ENCODE measurements at places on chromosomes 6 and 20.

- ATAC-seq: no peak
Observed at GRCh38 chr20:2142649-2143048, 41.0 kb downstream of the STK35 start.

DNA sequence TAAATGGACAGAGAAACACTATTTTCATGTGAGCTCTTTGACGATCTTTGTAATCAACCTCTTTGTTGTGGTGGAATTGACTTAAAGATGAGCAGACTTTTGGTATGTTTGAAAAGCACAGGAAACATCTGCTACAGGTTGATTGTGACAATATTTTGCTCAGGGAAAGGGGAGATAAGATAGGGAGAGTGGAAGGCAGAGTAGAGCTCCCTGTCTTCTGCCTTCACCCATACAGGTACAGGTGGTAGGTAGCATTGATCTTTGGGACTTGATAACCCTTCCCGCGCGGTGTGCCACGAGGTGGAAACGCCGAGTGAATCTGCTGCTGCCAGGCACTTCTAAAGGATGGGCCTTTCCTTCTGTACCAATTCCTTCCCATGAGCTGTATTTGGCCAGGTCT is 183.6 kb downstream of the UTRN start:
- no peak for ATAC-seq

DNA sequence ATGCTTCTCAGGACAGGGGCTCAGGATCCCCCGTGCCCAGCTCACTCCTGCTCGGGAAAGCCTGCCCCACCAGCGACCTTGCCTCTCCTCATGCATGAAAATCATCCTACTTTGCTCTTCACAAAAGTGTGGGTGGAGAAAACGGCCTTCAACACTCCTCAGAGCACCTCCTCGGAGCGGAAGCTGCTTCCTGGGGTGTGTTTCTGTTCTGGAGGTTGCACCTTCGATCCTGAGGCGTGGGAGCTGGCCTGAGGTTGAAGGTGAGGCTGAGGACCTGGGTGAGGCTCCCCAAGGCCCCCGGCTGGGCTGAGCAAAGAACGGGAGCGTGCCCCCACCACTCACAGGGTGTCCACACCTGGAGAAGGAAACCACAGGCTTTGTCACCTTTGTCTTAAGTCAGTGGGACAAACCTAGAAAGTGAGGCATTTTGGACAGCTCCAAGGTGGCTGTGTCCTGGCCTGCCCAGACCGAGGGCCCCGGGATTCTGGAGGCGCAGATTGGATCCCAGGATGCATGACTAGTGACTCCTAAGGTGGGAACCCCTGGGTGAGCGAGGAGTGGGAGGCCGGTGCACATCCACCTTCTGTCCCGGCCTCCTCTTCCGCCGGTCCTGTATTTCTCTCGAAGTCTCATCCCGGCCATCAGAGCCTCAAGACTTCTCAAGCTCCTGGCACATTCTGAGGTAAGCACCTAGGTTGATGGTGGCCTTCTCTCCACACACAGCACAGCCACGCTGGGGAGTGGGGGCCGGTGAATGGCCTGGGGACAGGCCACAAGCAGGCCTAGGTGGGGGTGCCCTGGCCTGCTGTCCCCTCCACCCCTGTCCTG is 104.7 kb downstream of the TMEM242 start:
- ATAC-seq: no peak

- ATAC-seq: no peak
Observed at GRCh38 chr6:108798670-108799353, 49.4 kb upstream of the ARMC2 start.

- no peak for ATAC-seq
Observed at GRCh38 chr6:76221525-76221924, 149.1 kb upstream of the IMPG1 start.

- ATAC-seq: no peak
Observed at GRCh38 chr6:141326925-141327324, 805.8 kb upstream of the GJE1 start.

DNA sequence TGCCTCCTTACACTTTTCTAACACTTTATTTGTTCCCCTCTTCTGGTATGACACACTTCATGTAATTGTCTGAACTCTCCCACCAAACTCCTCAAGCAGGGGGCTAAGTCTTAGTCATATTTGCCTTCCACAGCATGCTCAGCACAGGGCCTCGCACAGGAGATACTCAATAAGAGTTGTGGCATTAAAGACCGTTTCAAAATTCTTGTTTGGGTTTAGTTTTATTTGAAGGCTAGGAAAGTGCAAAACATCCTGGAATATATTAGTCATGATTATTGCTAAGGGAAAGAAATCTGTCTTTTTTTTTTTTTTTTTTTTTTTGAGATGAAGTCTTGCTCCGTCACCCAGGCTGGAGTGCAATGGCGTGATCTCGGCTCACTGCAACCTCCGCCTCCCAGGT is 137.6 kb upstream of the ECI2 start:
- no peak for ATAC-seq

DNA sequence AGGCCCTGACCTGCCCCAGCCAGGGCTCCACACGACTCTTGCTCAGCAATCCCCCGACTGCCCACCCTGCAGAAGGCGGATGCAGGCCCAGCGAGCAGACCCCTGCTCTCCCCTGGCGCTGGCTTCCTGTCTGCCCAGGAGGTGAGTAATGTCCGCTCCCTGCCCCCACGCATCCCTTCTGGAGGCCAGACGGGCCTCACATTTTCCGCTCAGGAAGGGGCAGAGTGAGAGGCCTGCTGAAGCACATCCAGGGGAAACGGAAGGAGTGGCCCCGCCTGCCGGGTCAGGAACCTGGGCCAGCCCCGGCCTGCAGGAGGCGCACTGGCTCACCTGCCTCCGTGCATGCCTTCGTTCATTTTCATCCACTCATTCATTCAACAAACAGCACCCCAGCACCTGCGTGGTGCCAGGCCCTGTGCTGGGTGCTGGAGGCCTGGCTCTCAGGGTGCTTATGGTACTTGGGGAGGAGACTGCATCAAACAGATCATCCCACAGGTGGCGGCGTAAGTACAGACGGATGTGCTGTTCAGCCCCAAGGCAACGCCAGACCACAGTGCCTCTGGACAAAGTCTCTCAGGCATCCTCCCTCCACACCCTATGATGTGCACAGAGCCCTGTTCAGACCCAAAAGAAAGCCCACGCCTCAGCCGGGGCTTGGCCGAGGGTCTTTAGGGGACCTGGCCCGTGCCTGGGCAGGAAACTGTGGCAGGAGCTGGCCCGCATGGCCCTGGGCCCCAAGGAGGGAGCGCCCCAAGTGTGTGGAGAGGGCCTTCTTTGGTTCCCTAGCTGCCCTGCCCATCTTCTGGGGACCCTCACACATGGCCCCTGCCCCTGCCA is 112.1 kb downstream of the ASXL1 start:
- ATAC-seq: peak; percentile 35

GRCh38 chr6:143176090-143177021 is 115.7 kb downstream of the AIG1 start:
- no peak for ATAC-seq

DNA sequence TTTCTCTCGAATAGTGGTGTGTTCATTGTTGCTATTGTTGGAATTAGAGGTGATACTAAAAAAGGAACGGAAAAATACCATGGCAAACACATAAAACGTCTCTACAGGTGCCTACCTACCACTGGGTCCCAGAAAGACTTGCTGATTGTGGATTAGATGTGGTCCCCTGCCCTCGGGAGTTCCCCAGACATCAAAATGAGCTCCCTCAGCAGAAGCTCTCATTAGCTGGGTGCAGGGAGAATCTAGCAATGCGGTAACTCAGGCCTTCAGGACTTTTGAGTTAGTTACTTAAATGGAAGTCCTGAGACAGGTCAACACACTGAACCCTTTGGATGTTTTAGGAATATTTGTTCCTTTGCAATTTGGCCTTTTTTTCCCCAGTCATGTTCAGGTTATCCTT is 6.1 kb downstream of the IRF4 start:
- no peak for ATAC-seq

GRCh38 chr20:13744352-13744751 is 40.4 kb downstream of the ESF1 start:
- no peak for ATAC-seq

DNA sequence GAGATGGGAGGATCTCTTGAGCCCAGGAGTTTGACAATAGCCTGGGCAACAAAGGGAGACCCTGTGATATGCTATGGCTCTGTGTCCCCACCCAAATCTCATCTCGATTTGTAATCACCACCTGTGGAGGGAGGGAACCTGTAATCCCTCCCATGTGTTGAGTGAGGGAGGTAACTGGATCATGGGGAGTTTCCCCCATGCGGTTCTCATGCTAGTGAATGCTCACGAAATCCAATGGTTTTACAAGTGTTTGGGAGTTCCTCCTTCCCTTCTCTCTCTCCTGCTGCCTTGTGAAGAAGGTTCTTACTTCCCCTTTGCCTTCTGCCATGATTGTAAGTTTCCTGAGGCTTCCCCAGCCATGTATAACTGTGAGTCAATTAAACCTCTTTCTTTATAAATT is 3.4 kb downstream of the NUDT3 start:
- no peak for ATAC-seq
